ENCODE measurements at places on chromosomes 13 and 19. TPM values are rescaled to one million over a fixed set of nuclear protein-coding genes. Genes with fewer than 3 reads are reported as not detected.

RSPH6A gene
- total RNA-seq = not detected

ZIC2 gene
- not detected for total RNA-seq

BCL2L12 gene
- 8.3 TPM for total RNA-seq

CACNG6 gene
- total RNA-seq = not detected

KASH5 gene
- not detected for total RNA-seq

DHRS12 gene
- total RNA-seq = 26.9 TPM

CD33 gene
- 7.1 TPM for total RNA-seq

ZNF700 gene
- total RNA-seq = 13.7 TPM

OR7D4 gene
- not detected for total RNA-seq

ZNF682 gene
- 1.8 TPM for total RNA-seq

FFAR3 gene
- total RNA-seq = 1.1 TPM

OR10H3 gene
- not detected for total RNA-seq

GRIN2D gene
- total RNA-seq = under 0.01 TPM

UGGT2 gene
- 37.8 TPM for total RNA-seq

CGB2 gene
- not detected for total RNA-seq

SERPINE3 gene
- not detected for total RNA-seq

NUMBL gene
- total RNA-seq = 21.9 TPM

GJA3 gene
- total RNA-seq = not detected

RPL18A gene
- total RNA-seq = 2,208 TPM

CYP2B6 gene
- not detected for total RNA-seq

AZU1 gene
- total RNA-seq = not detected

CEACAM21 gene
- total RNA-seq = 4.3 TPM

FOXO1 gene
- 34.9 TPM for total RNA-seq

OR4F17 gene
- not detected for total RNA-seq

CEACAM7 gene
- 1.1 TPM for total RNA-seq

IFI30 gene
- total RNA-seq = 9.1 TPM

MAP2K7 gene
- total RNA-seq = 12.5 TPM

ZNF460 gene
- 49.5 TPM for total RNA-seq

RHPN2 gene
- total RNA-seq = 2.2 TPM

EDDM13 gene
- total RNA-seq = not detected

ATP4A gene
- not detected for total RNA-seq

GJB6 gene
- not detected for total RNA-seq

AMH gene
- 1.9 TPM for total RNA-seq

OR7G1 gene
- total RNA-seq = not detected

ZNF492 gene
- total RNA-seq = 0.33 TPM

TMIGD2 gene
- not detected for total RNA-seq

OSCAR gene
- 3.0 TPM for total RNA-seq

ATP8A2 gene
- 1.2 TPM for total RNA-seq

Data from sigmoid colon (tissue), 7 donors.